ENCODE measurements at places on chromosomes 12 and 14. TPM values are rescaled to one million over a fixed set of nuclear protein-coding genes. Genes with fewer than 3 reads are reported as not detected.

DNA sequence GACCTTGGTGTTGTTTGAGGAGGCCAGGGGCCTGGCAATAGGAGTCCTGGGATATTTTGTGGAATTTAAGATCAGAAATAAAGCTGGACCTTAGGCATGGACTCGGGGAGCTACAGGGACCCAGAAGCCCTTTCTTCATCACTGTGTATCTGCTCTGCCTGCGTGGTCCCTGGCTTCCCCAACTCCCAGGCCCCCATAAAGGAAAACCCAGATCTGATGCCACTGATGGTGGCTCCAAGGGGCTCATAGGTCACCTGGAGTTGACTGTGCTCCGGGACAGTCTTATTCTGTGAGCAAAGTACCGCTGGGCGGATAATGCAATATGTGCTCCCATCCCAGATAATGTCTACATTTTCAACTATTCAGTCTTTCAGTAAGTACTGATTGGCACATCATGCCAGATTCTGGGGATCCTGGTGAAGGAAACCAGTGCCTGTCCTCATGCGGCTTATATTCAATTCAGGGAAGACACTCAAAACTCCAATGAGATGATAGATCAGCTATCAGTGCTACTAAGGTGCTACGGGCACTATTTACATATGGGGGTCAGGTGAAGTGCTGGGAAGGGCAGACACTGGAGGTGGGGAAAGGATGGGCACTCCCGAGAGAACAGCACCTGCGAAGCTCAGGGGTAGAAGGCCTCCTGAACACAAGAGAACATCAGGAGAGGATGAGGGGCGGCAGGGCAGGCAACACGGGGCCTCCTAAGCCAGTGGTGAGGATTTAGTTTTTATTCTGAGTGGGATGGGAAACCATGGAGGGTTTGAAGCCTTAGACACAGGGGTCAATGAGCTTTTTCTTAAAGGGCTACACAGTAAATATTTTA, 5.5 kb upstream of the SELPLG start:
- no peak for DNase-seq

DNA sequence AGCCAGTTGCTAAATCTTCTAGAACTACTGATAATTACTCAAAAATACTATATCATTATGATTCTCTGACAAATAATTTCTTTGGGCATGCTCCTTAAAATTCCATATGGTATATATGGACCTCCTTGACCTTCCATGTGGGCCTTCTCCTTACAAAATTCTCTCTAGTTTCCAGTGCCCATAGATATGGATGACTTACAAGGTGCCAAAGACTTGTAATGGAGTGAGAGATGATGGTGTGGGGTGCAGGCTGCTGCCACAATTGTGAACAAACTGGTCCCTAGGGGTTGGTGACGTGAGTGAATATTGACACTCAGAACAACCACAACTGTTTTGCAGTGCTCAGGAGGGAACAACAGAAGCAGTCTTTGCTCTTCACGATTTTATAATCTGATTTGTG, 378.9 kb downstream of the SNAPC1 start:
- DNase-seq: no peak

DNA sequence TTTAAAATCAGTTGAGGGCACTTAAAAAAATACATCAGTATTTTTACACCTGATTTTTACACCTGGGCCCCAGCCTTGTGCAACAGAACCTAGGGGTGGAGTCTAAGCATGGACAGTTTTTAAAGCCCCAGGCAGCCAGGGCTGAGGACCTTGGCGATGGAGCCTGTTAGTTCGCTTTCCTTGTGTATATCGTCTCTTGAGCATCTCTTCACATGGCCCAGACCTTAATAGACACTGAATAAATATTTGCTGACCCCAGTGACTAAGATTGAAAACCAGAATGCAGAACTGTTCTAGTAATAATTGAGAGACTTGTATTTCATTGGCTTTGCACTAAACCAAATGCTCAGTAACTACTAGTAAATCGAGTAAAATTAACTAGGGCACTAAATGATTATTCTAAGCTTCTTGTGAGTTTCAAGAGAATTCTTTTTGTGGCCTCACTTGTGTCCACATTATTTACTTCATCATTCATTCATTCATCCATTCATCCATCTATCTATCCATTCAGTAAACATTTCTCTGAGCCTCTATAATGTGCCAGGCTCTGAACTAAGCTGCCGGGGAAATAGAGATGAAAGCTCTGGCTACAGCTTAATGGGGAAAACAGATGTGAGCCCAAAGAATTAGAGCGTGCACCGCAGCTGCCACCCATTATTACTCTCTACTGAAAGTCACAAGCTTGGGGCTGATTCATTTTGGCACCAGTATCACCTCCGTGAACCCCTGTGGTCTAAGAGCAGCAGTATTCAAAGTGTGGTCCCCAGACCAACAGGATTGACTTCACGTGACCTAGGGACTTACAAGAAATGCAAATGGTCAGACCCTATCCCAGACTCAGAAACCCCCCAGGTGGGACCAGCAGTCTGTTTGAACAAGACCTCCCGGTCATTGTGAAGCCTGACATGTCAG, 30.7 kb upstream of the BCL7A start:
- no peak for DNase-seq

GRCh38 chr14:61461808-61462275, 140.5 kb downstream of the PRKCH start:
- DNase-seq: no peak

GRCh38 chr12:122989225-122989839, 8.9 kb downstream of the ARL6IP4 start:
- no peak for DNase-seq

DNA sequence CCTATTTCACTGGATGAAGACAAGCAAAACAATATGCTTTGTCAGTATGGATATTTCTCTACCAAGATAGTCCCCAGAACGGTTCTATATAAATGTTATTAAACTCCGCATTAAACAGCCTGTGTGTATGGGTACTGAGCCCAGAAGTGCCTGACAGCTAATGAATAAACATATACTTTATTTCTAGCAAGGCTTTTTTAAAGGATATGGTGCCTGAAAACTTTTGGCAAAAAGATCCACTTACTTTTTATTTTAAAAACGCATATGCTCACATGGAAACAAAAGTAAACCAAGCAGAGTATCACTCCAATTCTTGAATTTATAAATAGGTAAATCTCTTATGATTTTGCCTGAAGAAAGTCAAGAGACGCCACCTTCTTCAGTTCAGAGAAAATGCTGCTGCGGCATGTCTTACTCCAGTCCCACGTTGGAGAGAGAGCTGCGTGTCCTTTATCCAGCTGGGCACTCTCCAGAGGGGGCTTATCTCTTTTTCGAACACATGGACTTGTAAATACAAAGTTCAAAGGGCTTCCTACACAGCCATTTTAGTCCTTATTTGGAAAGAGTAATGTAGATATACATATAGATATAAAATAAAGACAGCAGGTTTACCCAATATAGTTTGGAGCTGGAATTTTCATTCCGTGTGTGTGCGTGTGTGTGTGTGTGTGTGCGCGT, 264.2 kb downstream of the ADAMTS20 start:
- no peak for DNase-seq

DNA sequence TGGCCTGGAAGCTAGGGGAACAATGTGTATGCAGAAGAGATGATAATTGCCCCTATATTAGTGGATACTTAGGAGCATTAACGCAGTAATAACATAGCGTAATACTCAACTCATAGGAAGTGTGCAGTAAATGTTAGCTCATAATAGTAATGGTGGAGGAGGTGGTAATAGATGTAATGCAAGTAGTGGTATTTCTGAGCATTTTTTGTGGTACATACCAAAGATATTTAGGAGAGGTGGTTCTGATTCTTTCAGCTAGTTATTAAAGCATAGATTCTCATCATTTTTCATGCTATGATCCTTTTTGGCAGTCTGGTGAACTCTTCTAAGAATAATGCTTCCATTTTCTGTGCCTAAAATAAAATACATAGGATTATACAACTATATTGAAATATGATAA, 233.1 kb downstream of the PTPRO start:
- no peak for DNase-seq

GRCh38 chr14:54606631-54607133, 39.8 kb downstream of the SAMD4A start:
- no peak for DNase-seq

DNA sequence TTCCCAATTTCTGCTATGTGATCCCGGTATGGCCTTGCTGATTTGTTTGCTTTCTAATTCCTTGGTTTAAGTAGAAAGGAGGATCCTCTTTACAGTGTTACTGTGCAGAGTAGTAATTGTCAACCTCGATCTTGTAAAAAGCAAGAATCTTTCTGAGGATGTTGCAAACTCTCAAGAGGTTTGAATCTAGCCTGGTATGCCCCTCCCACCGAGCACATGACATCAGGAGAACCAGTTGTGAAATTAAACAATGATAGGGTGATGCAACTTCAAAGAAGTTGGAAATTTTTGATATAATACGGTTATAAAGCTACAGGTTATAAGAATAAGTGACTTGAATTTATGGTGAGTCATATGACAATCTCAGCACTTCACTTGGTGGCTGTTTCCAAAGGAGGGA, 35.0 kb upstream of the FUT8 start:
- no peak for DNase-seq

GRCh38 chr14:56321861-56322260, 203.7 kb downstream of the PELI2 start:
- DNase-seq: no peak

- DNase-seq: no peak
Observed at GRCh38 chr14:59325906-59326305, 137.4 kb downstream of the DAAM1 start.

GRCh38 chr12:49631336-49631907, 8.1 kb downstream of the PRPF40B start:
- peak; percentile 54 for DNase-seq

The IQSEC3 gene
- 2.2 TPM for total RNA-seq

The RIMKLB gene
- total RNA-seq: 55.9 TPM

The CKB gene
- 1,696 TPM for total RNA-seq

The AKAP5 gene
- 0.71 TPM for total RNA-seq

The RHEBL1 gene
- 0.36 TPM for total RNA-seq

The ADAM20 gene
- total RNA-seq: 2.5 TPM

Data from sigmoid colon (tissue), 7 donors.